MG63 (cell line): ENCODE measurements at places on chromosomes 1 and 21. TPM values are rescaled to one million over a fixed set of nuclear protein-coding genes. Genes with fewer than 3 reads are reported as not detected.
A peak's percentile ranks its signal among the peaks of the same experiment; 100 is the strongest.

GRCh38 chr1:211643324-211644212, 31.9 kb downstream of the NEK2 start:
- peak; percentile 94 for DNase-seq

- DNase-seq, result no peak
These were observed 306.9 kb downstream of the TTLL7 start for GRCh38 chr1:83691953-83692500.

Gene KIF2C
- total RNA-seq, result 39.0 and 54.1 TPM in 2 replicates

Gene SRSF4
- total RNA-seq, result 29.8 and 58.1 TPM in 2 replicates

GRCh38 chr1:70290218-70290617, 64.3 kb downstream of the ANKRD13C start:
- no peak for DNase-seq

DNA sequence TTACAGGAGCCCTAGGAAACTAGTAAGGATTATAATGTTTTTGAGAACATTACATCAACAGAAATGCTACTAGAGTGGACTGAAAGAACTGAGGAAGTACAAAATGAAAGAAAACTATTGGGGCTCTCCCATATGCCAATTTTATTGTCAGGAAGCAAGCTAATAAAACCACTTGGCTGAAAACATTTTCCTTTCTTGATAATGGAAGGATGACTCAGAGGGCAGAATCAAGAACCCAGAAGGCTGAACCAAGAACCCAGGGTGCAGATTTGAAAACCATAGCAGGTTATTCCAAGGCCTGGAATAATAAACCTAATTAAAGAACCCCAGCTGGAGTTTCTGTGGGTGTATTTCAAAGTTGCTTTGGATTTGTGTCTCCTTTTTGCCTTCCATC, 70.7 kb downstream of the RPE65 start:
- no peak for DNase-seq

DNA sequence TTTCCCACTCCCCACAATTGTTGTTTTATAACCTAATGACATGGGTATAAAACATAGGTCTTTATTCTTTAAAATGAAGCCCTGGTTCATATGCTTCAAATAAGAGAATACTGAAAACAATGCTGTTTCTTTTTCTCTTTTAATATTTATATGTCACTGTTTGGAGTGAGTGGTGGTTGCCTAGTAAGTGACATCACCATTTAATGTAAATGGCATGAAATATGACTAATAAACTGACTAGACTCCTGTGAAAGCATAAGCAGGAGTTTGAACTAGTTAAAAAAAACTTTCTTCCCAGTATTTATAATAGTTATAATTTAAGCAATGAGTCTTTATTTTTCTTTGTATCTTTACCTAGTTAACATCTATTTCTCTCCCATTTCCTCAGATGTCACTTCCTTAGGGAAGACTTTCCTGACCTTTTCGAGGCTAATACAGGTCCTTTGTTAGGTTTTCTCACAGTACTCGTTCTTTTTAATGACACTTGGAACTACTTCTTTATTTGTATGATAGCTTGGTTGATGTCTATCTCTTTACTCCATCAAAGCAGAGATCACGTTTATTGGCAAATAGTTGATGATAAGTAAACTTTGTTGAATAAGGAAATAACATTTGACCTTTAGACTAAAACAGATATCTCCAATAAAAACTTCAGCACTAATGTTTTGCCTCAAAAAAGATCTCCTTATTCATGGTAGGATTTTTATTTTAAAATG, 105.4 kb upstream of the PDC start:
- DNase-seq, result no peak
